ENCODE measurements at places on chromosomes 16 and 17.

- DNase-seq: no peak
These were observed 119.1 kb downstream of the RAB11FIP4 start for GRCh38 chr17:31510308-31511194.

DNA sequence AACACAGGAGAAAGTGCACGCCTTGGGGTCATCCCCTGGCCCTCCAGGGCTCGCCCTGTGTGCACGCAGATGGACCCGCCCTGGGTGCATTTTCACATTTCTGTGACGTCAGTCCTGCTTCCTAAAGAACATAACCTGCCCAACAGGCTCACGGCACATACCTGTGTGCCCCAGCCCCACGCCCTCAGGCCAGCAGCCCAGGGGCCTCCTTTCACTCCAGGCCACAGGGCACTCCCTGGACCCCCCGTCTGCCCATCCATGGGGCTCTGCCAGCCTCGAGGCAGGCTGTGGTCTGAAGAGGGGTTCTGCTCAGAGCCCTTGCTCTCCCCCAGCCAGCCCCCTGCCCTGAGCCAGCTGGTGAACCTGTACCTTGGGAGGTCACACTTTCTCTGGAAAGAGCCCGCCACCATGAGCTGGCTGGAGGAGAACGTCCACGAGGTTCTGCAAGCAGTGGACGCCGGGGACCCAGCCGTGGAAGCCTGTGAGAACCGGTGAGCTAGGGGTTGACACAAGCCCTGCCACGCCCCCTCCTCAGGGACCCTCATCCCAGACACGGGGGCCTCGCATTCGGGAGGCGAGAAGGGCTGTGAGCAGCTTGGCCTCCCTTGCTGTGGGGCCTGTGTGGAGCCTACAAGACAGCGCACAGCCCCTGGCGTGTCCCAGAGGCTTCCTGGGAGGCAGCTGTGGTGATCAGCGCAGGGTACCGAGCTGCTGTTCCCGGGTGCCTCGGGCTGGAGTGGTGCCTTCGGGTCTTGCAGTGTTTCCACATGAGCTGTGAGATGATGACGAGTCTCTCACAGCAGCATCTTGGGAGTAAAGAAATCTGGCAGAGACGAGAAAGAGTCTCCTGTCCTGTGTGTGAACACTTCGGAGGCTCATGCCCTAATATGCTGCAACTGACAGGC, 13.8 kb upstream of the MC1R start:
- DNase-seq: no peak

DNA sequence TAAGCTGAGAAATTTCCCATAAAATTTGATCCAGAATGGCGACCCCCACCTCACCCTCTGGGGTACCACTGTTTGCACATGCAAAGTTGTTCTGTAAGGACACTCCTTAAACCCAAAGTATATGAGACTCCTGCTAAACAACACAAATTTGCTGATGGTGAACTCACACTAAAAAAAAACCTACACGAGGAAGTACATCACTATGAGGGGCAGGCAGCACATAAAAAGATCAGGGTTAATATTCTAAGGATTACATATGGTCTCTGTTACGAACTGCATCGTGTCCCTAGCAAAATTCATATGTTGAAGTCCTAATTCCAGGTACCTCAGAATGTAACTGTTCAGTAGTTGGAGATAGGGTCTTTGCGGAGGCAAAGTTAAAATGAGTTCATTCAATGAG, 60.3 kb downstream of the LYRM1 start:
- DNase-seq: no peak

DNA sequence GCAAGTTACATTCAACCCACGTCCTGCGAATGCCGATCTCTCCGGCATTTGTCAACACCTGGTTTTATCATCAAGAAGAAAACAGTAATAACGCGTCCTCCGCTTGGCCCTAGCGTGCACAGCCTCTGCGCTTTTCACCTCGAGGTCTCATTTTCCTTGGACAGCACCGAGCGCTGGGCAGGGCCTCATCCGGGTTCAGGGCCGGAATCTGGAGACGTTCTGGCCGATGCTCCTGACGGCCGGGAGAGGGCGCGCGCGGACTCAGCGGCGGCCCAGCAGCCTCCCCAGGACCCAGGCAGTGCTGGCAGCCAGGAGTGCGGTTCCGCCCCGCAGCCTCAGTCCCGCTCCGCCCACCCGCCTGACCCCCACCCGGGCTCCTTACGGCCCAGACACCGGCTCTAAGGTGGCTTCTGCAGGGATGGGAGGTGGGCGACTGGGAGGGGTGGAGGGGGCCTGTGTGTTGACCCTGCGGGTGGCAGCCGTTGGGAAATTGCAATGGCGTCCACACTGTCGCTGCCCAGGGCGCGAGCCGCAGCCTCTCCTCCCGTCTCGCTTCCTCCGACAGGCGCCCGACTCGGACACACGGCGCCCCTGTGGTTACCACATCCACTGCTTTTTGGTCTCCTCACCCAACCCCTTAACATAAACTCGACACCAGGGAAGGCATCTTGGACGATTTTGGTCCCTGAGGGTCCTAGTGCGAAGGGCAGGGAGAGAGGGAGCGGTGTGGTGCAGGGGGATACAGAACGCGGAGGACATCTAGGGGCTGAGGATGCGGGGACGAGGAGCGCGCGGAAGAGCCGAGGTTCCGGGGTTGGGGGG, 7.4 kb upstream of the FLYWCH1 start:
- peak; percentile 65 for DNase-seq

DNA sequence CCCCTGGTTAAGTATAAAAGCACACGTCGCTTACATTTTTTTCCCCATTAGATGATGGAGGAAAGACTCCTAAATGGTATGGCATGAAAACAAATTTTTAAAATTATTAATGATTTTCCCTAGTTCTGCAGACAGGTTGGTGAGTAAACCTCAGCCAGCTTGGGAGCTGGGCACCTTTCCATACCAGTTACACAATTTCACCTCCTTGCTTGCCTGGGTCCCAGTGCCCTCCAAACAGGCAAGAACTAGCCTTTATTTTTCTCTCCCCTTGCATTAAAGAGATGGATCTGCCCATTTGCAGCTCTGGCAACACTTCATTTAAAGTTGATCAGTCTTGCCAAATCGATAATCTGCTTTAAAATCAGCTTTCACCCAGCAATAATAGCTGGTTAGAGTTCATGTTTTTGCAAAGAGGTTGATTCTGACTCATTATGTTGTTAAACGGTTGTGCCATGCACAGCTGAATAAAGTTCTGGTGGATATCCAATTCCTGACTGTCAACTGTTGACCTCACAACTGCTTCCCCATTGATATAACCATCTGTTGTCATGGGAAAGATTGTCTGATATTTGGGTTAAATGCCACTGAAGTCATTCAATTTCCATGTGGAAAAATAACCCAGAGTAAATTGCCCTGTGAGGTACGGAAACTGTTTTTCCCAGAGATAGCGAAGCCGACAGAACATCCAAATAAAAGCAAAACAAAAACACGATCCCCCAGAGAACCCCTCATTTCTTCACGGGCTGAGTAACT, 1.3 kb downstream of the C17orf58 start:
- DNase-seq: no peak

- no peak for DNase-seq
These were observed 91.8 kb downstream of the YPEL2 start for GRCh38 chr17:59423137-59423724.

DNA sequence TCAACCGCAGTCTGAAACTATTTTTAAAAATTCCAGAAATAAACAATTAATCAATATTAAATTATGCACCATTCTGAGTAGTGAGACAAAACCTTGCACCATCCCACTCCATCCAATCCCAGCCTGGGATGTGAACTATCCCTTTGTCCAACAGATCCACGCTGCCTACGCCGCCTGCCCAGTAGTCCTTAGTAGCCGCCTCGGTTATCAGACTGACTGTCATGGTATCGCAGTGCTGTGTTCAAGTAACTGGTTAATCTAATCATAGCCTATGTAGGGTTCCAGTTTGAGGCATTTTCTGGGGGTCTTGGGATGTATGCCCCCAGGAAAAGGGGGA, 437.7 kb downstream of the HS3ST3B1 start:
- DNase-seq: no peak

- no peak for DNase-seq
These were observed 154.0 kb upstream of the SDK2 start for GRCh38 chr17:73798111-73798748.

- DNase-seq: no peak
These were observed 17.5 kb downstream of the CACNG4 start for GRCh38 chr17:66981983-66982508.

DNA sequence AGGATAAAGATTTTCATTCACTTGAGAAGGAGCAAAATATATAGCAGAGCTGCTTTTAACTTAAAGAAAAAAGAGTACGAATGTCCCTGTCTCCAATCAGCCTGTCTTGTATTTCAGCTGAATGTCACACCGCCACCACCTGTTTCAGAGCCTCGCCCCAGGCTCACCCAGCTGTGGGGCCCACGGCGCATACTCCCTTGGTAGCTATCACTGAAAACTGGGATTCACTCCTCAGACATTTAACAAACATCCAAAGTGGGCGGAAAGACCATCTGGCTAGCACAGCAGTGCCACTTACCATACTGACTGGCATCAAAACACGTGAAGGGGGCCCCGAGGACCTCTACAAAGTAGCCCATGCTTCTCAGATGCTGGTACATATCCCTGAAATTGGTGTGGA, 25.4 kb upstream of the SLC38A8 start:
- no peak for DNase-seq

- no peak for DNase-seq
These were observed 70.0 kb upstream of the PMFBP1 start for GRCh38 chr16:72241930-72242329.

DNA sequence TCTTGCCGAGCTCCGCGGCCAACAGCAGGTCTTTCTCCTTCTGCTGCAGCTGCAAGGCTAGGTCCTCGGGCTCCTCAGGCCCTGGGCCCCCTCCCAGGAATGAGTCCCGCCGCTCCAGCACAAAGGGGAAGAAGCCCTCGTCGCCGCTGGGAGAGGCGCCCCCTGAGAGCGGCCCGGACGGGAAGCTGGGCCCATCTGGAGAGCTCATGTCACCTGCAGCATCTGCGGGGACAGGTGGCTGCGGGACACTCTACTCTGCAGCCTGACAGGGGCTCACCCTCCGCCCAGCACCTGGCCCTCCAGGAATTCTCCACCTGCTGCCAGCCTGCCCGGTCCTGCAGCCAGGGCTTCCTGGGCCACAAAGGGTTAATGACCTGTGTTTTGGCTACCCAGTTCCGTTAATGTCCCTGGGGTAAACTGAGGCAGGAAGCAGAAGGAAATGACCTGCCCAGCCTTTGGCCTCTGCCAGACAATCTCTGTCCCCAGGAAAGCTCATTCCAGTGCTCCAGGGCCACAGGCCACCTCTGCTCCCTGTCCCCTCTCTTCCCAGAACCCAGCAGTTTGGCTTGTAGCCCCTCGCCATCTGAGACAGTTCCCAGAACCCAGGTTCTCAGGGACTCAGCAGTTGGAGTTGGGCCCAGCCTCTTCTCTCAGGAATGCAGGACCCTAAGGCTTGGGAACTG, 1.3 kb downstream of the BICDL2 start:
- DNase-seq: no peak

- no peak for DNase-seq
These were observed 105.3 kb downstream of the CYLD start for GRCh38 chr16:50847166-50847565.

DNA sequence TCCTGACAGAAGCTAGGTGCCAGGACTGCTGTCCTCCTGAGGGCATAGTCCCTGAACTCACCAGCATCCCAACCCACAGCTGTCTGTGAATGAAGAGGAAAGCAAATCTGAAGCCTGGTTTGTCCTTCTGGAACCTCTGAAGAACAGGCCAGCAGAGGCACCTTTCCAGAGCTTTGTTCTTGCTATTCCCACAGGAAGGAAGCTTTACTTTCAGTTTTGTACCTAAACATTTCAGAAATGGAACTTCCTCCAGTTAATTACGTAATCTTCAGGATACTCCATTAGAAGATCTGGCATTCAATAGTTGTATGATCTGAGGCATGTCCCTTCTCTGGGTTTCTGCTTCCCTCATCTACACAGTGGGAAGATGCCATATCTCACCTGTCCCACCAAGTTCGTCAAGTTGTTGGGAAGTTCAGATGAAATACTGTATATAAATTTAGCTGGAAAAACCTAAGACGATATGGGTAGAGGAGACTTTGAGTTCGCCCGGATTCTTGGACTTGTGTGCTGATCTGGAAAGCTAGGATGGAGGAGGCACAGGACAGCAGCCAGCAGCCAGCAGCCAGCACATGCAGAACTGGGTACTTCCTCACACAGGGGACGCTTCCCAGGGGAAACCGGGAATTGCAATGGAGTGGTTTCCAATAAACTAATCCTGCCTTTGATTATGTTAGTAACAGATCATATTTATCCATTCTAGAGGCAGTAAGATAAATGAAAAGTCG, 22.4 kb downstream of the NXPH3 start:
- no peak for DNase-seq

GRCh38 chr17:48598736-48599135, 5.2 kb upstream of the HOXB5 start:
- no peak for DNase-seq

DNA sequence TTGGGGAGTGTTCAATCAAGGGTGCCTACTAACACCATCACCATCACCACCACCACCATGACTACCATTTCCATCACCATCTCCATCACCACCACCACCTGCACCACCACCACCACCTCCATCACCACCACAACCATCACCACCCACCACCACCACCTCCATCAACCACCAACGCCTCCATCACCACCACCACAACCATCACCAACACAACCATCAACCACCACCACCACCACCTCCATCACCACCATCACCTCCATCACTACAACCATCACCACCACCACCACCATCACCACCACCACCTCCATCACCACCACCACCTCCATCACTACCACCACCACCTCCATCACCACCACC, 15.7 kb downstream of the MARCHF10 start:
- DNase-seq: no peak

- no peak for DNase-seq
These were observed 60.9 kb downstream of the KLHDC4 start for GRCh38 chr16:87704754-87705353.

DNA sequence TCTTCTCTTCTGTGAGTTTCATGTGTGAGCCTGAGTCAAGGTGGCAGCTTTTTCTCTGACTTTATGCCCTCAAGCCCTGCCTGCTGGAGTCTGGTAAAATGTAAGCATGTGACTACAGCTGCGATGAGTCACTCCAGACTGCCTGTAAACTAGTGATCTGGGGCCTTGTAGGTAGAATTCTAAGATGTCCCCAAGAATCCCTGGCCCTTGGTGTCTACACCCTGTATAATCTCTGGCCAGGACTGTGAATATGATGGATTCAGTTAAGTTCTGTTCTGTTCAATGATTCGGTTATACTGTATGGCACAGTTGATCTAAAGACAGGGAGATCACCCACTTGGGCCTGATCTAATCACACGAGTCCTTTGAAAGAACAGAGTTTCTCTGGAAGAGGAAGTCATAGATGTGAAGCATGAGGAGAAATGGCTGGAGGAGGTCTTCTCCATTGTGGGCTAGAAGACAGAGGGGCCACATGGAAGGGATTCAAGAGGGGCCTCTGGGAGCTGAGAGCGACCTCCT, 29.8 kb downstream of the PRSS54 start:
- DNase-seq: no peak

GRCh38 chr17:12709063-12709462, 43.4 kb downstream of the MYOCD start:
- no peak for DNase-seq

GRCh38 chr17:76735586-76736348, 1.4 kb downstream of the SRSF2 start:
- DNase-seq: no peak
